ENCODE measurements at places on chromosomes 4 and X.

DNA sequence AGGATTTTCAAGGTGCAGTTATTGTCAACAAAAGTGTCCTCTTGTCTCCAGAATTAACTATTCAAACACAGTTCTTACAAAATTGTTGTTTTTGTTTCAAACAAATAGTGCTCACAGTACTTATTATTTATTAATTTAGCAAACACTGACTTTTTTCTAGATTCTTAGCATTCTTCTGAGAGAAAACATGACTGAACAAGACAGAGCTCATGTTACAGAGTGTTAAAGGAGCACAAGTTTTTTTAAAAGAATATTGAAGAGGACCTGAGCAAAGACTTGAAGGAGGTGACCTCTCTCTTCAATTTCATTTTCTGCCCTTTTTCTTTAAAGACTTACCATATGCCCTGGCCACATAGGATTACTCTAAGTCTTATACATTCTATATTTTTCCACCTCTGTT, 2220.3 kb upstream of the AGA start:
- DNase-seq = no peak

DNA sequence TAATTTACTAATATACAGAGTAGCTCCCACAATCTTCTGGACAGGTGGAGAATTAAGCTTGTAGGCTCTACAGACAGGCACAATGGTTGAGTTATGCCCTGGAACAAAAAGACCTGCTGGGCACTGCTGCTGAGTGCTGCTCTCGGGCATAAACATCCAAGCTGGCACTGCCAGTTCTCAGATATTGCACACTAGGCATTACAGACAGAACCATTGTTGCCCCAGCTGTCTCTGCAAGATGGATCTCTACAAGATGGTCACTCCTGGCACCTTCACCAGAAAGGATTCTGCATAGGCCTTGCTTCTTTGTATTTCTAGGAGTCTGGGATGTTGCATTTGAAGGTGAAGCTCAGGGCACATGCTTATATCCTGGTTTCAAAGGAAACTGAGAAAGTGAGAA, 527.1 kb downstream of the STIM2 start:
- DNase-seq = no peak

DNA sequence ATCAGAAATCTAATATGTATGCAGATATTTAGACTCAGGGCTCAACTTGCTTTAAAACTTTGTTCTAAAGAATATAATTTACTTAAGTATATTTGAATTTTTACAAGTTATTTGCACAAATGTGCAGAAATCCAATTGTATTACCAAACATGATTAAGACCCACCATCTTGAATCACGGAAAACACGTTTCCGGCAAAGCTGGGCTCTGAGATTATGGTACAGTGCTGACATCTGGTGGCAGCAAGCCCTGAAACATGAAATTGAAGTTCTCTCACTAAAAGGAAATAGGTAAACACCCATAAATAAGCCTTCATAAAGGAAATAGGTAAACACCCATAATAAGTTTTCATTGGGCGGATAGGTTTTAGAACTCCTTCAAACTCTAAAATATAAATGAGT, 98.3 kb upstream of the MAOA start:
- peak; percentile 12 for DNase-seq

GRCh38 chr4:159966746-159967145, 863.9 kb downstream of the RAPGEF2 start:
- DNase-seq = no peak

- no peak for DNase-seq
Observed at GRCh38 chr4:108954880-108955279, 192.0 kb upstream of the ETNPPL start.

- no peak for DNase-seq
Observed at GRCh38 chr4:2472187-2472586, 3.3 kb downstream of the RNF4 start.

GRCh38 chr4:13891544-13891939, 264.0 kb upstream of the BOD1L1 start:
- no peak for DNase-seq

DNA sequence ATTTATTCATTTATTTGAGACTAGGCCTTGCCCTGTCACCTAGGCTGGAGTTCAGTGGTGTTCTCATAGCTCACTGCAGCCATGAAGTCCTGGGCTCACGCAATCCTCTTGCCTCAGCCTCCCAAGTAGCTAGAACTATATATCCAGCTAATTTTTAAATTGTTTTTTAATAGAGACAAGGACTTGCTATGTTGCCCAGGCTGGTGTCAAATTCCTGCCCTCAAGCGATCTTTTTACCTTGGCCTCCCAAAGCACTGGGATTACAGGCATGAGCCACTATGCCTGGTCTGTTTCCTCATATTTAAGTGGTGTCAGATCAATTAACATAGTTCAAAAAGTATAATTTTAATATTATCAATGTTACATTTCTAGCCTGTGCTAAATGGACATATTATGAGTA, 68.5 kb downstream of the AFF1 start:
- no peak for DNase-seq

DNA sequence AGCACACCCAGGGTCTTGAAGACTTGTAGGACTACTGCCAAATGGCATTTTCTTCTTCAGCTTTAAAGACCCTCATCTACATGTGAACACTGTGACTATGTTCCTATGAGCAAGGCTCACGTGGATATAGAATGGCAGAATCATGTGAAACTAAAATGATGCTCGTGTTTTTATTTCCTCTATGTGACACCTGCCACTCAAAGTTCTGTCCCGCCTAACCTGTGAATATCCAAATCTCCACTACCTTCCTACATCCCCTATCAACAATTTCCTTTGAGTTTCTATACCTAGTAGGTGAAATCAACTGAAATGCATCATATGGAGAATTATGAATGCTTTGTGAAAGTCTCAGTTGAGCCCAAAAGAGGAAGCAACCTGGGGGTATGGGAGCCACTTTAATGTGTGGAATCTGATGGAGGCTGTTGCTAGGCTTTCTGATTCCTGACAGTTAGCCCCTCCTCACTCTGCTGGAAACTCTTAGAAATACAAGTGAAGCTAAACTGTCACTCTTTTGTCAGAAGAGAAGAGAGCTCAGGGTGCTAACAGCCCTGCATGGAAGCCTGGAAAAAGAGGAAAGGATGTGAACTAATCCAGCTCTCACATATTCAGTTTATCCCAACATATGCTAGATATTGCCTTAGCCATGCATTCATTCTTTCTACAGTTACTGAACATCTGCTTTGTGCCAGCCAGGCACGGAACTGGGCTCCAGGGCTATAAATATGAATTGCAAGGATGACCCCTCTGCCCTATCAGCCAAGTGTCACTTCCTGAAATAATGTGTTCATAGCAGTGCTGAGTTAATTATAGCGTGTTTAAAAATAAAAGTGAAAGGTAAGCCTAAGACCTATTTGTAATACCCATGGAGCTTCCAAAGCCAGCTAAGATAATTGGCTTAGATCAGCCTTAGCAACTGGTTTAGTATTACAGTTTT, 11.0 kb downstream of the LHFPL1 start:
- DNase-seq = no peak
